ENCODE measurements at places on chromosomes 3 and 15.

DNA sequence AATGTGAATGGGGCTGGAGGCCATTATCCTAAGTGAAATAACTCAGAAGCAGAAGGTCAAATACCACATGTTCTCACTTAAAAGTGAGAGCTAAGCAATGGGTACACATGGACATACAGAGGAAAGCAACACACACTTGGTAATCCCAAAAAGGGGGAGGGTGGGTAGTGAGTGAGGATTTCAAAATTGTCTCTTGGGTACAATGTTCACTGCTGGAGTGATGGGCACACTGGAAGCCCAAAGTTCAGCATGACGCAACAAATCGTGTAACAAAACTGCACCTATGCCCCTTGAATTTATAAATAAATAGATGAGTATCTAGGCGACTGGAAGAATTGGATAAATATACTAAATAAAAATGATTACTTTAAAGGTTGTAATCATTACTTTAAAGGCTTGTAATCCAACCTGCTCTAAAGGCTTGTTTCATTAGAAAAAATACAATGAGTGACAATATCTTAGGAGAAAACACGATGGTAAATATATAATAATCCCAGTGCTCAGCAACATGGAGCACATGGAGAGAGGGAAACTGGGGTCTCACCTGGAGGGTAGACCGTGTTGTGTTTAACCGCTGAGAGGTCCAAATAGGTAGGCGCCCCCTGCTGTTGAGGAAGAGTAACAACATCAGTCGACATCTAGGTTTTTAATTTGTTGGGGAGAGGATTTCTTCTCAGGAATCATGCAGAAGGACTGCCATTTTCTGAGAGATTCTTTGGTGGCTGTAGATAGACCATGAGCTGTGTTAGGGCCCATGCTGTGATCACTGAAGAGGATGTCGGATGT, 78.5 kb upstream of the ROBO1 start:
- DNase-seq = no peak

DNA sequence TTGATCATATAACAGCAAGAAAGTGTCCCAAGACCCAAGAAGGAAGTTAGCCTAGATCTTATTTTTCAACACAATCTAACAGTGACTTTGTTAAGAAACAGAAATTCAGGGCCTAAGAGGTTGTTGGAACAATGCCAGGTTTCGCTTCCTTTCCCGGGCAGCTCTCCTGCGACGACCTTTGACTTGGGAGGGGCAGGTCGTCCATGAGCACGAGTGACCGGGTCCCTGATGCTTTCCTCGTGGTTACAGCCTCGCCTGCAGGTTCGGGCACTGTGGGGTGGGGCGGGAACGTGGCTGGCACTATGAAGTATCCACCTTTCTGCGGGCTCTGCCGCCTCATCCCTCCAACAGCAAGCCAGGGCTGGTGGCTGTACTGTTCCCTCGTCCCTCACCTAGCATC, 90.1 kb upstream of the RGMA start:
- no peak for DNase-seq

DNA sequence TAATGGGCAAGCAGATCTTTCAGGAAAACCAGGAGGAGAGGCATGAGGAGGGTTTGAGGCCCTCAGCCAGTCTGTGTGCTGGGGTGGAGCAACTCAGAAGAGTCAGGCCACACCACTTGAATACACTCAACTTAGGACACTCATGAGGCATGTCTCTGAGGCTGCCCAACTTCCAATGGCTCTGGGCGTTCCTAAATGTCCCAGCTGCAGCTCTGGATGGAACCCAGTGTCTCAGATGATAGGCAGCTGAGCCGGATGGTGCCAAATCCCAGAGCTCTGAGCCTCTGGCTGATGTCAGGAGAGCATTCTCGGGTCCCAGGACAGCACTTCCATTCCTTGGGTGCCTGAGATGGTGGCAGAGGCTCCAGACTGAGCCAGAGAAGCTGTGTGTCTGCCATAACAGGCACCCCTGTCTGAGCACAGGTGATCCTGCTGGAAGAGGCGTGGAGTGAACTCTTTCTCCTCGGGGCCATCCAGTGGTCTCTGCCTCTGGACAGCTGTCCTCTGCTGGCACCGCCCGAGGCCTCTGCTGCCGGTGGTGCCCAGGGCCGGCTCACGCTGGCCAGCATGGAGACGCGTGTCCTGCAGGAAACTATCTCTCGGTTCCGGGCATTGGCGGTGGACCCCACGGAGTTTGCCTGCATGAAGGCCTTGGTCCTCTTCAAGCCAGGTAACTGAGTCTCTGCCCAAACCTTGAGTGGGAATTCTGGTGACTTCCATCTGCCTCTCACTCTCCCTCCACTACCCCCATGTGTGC, 2.8 kb downstream of the NR2E3 start:
- DNase-seq = peak; percentile 93

DNA sequence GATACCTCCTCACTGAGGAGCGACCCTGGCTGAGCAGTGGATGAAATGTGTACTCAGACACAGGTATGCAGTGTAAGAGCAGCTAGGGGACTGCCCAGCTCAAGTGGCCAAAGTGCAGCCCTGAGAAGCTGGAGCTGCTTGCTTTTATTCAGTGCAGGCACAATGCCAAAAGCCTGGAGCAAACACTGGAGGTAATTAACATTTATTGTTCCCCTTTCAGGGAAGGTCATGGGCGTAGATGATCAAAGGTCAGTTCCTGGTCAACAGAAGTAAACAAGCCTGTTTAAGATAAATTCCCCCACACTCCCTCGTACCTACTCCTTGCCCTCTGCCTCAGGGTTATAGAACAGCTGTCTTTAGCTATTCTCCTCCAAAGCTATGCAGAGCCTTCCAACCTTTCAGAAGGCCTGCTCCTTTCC, 17.5 kb downstream of the PLA2G4F start:
- DNase-seq = no peak

- no peak for DNase-seq
These were observed 28.8 kb upstream of the ANP32A start for GRCh38 chr15:68849497-68849896.

DNA sequence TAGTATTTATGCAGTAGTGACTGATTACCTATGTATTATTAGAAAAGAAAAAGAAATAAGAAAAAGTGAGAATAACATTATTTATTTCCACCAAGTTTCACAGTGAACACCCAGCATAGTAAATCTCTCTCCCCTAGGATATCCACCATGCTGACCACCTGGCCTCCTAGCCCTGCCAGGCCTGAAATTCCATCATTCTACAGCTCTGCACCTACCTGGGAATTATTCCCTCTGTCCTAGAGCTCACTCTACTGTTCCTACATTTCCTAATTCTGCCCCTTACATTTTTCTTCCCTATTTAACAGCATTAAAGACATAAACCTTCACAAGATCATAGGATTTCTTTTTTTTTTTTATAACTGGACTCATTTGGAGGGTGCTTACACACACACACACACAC, 525.3 kb upstream of the PPP2R3A start:
- DNase-seq = no peak

DNA sequence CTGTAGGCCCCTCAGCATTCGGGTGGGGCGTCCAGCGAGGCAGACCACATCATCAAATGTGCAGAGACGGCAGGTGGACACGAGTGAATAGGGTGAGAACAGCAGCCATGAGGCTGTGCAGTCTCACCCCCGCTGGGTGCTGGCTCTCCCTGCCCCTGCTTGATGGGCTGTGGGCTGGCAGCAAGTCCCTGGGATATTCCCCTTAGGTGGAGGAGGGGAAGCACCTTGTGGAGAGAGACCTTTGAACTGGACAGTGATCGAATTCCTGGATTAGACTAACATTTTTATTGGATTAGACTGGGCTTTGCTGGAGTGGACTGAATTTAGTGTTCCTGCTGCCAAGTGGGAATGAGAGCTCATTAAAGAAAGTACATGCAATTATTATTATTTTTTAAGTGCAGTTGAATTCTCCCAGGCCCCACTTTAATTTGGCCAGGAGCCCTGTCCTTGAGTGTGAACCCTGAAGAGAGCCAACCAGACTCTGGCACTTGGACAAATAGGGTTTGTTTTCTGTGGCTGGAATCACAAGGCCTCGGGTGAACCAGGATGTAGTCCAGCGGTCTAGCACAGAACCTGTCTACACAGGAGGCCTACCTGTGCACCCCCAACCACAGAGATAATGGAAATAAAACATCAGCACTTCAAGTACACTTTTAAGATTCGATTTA, 193.1 kb downstream of the ABHD5 start:
- no peak for DNase-seq

DNA sequence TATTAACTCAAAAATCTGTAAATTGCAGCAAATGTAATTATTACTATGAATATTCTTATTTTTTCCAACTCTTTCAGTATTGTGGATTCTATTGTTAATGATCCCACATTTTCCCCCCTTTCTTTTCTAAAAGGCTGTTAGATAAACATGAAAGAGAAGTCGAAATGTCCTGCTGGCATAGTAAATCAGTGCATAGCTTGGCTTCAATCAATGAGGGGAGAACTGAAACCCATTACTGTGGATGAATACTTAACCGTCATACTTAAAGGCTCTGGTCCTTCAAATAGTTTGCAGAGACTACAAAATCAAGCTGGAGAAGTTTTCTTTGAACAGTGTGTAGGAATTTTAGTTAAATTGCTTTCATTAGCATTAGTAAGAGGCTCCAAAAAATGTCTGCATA, 667.9 kb downstream of the CADM2 start:
- DNase-seq = no peak

GRCh38 chr15:81120069-81120468, 14.0 kb upstream of the CFAP161 start:
- no peak for DNase-seq

DNA sequence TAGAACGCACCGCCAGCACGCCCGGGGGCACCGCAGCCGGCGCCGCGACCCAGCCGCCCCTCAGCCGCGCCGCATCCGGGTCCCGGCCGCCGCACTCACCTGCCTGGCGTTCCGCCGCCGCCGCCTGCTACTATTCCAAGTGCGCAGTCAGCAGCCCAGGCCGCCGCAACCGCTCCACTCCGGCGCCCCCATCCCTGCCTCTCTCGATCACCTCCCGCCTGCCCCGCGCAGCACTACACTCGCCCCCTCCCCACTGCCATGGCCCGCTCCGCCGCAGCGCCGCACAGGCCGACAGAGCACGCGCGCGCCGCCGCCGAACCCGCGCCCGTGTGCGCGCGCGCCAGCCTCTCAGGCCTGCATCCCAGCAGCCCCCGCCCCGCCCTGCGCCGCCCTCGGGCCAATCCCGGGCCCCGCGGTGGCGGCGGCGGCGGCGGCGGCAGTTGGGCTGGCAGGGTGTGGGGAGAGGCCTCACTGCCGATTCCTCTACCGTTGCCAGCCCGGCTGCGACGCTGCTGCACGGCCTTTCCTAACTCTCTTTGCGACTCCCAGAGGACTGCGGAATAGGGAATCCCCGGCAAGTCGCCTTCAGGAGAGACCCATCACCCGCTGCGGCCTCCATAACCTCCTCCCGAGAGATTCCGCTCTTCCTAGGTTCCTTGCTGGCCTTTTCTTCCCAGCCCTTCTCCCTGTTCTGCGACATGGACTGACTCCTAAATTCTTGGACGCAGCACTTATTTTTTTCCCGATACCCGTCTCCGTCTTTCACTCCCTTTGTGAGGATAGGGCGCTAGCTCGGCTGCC, at the start of gene PIK3CB:
TSS of gene PIK3CB (minus strand) at position 333 of the 801 bp plus-strand sequence. CDS start 75,585 bp downstream, outside the sequence.
- peak; percentile 99 for DNase-seq

- DNase-seq = no peak
These were observed 293.1 kb downstream of the GBE1 start for GRCh38 chr3:81468391-81468790.

- DNase-seq = no peak
These were observed at the start of gene GABRG3 for GRCh38 chr15:26970712-26971210. Gene GABRG3 (plus strand): TSS chr15:26971181.

- no peak for DNase-seq
These were observed 683.0 kb downstream of the TBL1XR1 start for GRCh38 chr3:176514297-176514696.

GRCh38 chr15:70387081-70387480, 289.4 kb upstream of the TLE3 start:
- no peak for DNase-seq

DNA sequence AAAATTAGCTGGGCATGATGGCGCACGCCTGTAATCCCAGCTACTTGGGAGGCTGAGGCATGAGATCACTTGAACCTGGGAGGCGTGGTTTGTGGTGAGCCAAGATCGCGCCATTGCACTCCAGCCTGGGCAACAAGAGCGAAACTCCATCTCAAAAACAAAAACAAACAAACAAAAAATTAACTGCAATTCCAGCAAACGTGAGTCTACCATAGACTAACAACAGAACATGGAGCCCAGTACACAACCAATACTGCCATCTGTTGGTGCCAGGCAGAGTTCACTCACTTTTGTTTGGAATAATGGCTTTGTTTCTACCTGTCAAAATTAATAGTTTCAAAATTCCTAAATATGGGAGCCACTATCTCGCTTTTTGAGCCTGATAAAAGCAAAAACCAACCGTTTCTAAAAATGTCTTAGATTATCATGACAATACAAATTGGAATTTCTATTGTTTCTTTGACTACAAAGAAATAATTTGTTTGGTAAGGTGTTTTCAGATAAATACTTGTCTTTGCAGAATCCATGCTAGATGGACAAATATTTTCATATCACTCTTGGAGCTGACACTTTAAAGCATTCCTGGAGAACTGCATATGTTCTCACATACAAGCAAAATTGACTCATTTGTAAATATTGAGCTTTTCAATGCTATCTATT, 45.0 kb downstream of the GPR176 start:
- no peak for DNase-seq

DNA sequence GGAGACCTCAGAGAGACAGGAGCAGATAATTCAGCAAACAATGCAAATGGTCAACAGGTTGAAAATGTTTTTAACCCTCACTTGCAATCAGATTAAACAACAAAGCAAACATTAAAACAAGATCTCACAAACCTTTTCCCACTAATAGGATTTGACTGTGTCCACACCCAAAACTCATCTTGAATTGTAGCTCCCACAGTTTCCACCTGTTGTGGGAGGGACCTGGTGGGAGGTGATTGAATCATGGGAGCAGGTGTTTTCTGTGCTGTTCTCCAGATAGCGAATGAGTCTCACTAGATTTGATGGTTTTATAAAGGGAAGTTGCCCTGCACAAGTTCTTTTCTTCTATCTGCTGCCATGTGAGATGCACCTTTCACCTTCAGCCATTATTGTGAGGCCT, 1.3 kb upstream of the LYSMD4 start:
- no peak for DNase-seq

GRCh38 chr3:160564258-160564911, 986 bp downstream of the KPNA4 start:
- peak; percentile 78 for DNase-seq

All from osteoblast (primary cell).